Activated naive CD4-positive, alpha-beta T cell treated with anti-CD3 and anti-CD28 coated beads for 36 hours (primary cell): ENCODE measurements at places on chromosomes 4 and X.

DNA sequence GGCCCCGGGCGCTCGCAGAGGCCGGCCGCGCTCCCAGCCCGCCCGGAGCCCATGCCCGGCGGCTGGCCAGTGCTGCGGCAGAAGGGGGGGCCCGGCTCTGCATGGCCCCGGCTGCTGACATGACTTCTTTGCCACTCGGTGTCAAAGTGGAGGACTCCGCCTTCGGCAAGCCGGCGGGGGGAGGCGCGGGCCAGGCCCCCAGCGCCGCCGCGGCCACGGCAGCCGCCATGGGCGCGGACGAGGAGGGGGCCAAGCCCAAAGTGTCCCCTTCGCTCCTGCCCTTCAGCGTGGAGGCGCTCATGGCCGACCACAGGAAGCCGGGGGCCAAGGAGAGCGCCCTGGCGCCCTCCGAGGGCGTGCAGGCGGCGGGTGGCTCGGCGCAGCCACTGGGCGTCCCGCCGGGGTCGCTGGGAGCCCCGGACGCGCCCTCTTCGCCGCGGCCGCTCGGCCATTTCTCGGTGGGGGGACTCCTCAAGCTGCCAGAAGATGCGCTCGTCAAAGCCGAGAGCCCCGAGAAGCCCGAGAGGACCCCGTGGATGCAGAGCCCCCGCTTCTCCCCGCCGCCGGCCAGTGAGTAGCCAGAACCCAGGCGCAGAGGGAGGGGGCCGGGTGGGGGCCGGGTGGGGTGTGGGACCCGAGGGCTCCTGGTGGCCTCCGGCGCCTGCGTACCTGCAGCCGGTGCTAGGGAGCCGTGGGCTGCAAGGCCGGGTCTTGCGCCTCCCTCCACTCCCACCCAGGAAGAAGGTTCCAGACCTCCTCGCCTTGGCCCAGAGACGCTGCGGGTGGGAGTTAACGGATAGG, 534 bp downstream of the MSX1 start:
- no peak for DNase-seq

GRCh38 chr4:3702561-3703221, 63.5 kb upstream of the ADRA2C start:
- no peak for DNase-seq

- DNase-seq = no peak
Measured at GRCh38 chrX:24412637-24413363, 52.3 kb upstream of the PDK3 start.

DNA sequence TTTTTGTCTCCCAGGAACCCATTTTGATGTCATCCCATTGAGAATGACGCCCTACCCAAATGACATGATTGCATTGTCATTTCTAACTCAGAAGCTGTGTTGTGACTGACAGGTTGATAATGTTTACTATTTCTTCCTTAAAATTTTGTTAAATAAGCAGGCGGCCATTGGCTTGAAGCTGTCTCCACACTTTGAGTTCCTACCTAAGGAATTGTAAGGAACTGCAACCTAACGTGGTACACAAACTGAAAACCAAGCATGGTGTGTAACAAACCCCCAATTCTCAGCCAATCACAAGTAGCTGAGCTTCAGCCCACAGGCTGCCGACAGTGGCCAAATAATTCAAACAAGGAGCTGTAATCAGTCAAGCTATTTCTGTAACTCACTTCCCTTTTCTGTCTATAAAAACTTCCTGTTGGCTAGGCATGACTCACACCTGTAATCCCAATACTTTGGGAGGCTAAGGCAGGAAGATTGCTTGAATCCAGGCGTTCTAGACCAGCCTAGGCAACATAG, 2.9 kb upstream of the MND1 start:
- DNase-seq = no peak

DNA sequence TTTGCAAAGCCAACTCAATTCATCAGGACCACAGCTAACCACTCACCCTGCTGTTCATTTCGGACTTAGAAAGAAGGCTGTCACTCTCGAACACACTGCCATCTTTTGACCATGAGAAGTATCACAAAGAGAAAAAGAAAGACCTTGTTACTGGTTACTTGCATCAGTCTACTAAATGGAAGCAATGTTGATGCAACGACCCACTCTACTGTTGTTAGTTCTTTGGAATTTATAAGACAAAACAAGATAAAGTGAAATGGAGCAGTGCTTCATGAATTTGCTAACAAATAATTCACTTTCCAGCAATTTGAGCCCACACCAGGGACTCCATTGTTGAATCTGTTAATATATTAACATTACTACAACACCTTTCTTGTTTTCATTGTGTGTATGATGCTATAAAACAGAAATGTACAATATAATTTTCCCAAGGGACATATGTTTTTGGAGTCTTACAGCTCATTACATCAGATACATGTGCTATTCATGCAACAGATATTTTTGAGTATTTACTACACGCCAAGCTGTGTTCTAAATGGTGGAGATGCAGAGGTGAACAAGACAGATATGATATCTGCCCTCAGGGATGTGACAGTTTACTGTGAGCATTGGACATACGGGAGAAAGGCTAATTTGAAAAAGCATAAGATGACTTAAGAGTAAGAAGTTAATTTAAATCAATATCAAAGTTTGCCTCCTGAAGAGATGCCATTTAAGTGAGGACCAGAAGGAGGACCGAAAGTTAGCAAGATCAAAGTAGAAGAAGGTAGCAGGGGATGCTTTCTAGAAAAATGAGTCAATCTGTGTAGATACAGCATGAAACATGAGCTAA, 87.2 kb downstream of the AREG start:
- DNase-seq = peak; percentile 6

DNA sequence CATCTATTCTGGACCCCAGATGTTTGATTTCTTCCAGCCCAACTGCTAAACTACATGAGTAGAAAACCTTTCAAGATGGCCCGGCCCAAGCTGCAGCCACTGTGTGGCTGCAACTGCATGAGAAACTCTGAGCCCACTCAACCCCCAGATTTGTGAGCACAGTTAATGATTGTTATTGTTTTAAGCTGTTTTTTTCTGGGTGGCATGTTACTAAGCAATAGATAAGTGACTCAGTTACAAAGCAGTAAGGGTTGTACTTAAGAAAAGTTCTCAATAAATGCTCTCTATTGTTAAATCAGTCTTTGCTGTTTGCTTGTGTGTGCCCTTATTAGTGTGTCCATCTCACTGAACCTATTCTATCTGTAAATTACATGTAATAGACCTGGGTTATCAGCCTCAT, 51.8 kb downstream of the GC start:
- no peak for DNase-seq

GRCh38 chrX:149631234-149632165, at the start of gene TMEM185A:
TMEM185A (minus strand) TSS chrX:149631792; CDS start chrX:149631580, 212 bp downstream.
- peak; percentile 75 for DNase-seq

- DNase-seq = no peak
Measured at GRCh38 chrX:29496636-29497180, 718.7 kb upstream of the MAGEB2 start.

DNA sequence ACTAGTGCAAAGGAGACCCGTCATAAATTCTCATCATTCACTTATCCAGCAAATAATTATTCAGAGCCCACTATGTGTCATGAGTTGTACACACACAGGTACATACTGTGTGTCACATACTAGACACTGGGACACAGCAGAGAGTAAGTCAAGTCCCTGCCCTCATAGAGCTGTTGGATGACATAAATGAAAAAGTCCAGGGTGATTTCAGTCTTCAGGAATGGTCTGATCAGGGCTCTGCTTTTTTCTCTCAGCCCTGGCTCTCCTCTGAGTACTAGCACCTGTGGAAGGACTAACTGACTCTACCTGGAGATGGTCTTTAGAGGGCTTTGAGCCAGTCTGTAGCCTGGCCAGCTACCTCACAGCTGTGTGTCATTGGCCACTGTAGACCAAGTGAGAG, 198.0 kb upstream of the LEF1 start:
- no peak for DNase-seq

GRCh38 chrX:49237060-49237459, 1.8 kb downstream of the CCDC22 start:
- DNase-seq = no peak

DNA sequence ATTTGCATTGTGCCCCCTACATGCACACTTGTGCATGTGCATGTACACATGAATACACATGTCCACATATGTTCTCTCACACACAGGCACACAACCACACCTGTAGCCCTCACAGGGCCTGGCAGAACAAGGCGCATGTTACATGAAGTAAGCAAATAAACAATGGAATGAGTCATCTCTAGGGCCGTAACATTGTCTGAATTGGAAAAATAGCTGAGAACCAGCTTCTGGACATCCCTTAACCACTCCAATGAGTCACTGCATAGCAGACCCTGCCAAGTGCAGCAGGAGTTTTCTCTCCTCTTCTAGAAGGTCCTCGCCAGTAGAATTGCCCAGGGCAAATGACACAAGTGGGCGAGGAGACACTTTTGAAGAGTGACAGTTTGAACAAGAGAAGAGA, 66.1 kb downstream of the MAGEA10 start:
- no peak for DNase-seq
